Cerebellar nuclear complex (tissue), 1 donor: ENCODE measurements at places on chromosomes 11 and 22.
A peak's percentile ranks its signal among the peaks of the same experiment; 100 is the strongest.

GRCh38 chr11:100629671-100630070, 57.4 kb upstream of the ARHGAP42 start:
- no peak for DNase-seq

GRCh38 chr11:41118521-41118920, 340.9 kb downstream of the LRRC4C start:
- DNase-seq: no peak

DNA sequence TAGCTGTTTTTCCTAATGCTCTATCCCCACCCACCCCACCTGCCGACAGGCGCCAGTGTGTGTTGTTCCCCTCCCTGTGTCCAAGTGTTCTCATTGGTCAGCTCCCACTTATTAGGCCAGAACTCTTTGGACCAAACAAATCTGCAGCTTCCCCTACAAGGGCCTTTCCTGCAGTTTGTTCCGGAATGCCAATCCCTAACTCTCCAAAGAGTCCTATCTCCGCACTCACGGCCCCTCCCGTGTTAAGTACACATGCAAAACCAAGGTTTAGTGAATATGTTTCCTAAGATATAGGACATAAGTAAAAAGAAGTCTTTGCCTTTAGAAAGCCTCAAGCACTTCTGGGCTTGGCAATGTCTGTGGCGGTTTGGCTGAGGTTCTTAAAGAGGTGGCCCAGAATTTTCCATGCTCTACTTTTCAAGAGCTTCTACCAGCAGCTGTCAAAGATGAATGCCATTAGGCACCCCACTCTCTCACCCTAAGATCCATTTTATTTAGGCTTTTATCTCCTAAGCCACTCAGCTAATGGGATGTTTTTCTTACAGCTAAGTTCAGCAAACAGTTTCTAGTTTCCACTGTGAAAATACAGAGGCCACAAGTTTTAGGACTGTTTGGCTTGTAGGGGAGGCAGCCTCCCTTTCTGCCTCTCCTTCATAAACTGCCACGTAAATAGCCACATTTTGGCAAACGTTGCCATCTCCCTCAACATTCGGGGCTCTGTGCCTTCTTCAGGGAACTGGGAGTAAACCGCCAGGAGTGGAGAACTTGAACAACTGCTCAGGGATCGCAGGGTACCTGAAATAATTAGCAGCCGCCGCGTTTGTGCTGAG, 1.6 kb downstream of the CD59 start:
- DNase-seq: peak; percentile 61

GRCh38 chr11:16097543-16097942, 258.8 kb downstream of the SOX6 start:
- DNase-seq: no peak

GRCh38 chr11:31940371-31941037, 129.4 kb upstream of the PAX6 start:
- DNase-seq: no peak

DNA sequence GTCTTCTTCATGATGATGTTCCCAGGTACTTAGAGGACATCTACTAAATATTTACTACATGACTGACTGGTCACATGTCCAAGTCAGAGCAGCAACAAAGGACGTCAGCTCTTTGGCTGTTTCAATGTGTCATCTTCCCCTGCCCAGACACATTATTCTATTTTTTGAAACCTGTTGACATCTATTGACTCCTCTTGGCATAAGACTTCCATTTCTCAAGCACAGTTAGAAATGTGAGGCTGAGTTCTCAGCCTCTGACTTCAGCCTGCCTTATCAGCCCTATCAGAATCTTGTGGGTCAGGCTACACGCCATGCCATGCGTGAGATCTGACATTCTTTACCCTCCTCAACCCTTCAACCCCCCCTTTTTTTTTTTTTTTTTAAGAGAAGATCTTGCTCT, 63.8 kb downstream of the SC5D start:
- no peak for DNase-seq

DNA sequence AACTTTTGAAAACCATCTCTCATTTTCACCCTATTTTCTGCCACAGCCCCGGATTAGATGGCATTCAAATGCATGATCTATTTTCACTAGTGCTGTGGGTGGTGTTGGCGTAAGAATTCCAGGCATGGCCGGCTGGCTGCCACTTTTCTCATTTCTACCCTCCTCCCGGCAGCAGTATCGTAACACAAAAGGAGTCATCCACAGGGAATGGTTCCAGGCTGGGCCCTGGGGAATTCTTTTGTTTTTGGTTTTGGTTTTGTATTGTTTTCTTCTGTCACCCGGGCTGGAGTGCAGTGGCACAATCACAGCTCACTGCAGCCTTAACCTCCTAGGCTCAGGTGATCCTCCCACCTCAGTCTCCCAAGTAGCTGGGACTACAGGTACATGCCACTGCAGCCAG, 13.8 kb downstream of the JAML start:
- no peak for DNase-seq

GRCh38 chr11:118364956-118365615, 5.7 kb downstream of the UBE4A start:
- peak; percentile 87 for DNase-seq

DNA sequence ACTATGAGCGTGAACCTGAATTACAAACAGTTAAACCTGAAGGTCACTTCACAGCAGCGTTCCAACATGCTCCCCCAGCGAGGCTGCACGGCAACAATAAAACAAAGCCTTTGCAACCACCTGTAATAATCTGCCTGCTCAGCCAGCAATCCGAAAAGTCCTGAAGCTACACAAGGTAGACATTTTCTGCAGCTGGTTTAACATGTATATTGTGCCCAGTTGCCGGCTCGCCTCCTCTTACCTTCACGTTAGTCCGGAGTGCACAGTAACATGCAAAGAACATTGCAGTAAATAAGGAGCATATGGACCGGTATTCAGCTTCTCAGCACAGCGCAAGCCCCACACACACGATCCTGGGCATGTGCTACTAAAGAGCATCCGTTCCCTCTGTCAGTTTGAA, 704.3 kb downstream of the DLG2 start:
- no peak for DNase-seq

DNA sequence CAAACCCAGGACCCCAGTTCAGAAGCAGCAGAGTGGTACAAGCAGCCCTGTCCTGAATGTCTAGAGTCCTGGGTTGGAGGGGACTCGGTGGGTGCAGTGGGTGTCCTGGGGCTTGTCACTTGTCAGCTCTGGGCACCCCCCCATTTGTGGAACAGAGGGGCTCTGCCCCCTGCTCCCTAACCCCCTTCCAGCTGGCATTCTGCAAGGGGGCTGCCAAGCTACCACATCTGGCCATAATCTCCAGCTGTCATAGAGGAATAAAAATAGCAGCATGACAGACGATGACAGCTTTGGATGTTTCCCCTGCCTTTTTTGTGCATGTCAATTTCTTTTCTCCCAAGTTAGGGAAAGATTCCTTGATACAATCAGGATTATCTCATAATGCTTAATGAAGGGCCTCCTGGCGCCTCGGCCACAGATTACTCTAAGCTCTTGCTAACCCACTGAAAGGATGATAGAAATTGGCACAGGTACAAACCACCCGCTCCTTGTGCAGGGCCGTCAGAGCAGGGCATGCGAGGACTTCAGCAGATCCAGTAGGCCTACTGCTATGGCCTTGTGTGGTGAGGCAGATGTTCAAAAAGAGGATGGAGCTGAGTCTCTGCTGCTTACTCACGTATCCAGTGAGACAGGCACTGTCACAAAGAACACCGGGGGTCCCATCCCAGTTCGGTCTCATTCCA, 83.0 kb downstream of the ISX start:
- DNase-seq: no peak

GRCh38 chr11:116333001-116333535, 439.7 kb downstream of the BUD13 start:
- no peak for DNase-seq

- DNase-seq: no peak
Measured at GRCh38 chr11:70323806-70324205, 53.3 kb downstream of the PPFIA1 start.

DNA sequence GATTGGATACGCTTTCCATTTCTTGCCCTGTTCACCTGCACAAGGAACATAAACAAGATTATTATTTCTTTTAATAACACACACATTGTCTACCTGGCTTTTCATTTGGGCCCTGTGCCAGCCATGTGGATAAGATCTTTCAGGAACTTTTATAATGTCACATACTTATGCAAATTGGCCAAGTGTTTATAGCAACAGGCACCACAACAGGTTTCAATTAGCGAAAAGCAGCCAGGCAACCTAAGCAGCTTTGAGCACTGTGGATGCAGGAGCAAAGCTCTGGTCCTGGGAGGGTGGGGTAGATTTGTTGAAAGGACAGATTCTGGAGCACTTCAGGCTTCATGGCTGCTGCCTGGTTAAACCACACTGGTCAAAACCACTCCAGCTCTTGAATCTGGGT, 217.4 kb downstream of the BARX2 start:
- DNase-seq: no peak

DNA sequence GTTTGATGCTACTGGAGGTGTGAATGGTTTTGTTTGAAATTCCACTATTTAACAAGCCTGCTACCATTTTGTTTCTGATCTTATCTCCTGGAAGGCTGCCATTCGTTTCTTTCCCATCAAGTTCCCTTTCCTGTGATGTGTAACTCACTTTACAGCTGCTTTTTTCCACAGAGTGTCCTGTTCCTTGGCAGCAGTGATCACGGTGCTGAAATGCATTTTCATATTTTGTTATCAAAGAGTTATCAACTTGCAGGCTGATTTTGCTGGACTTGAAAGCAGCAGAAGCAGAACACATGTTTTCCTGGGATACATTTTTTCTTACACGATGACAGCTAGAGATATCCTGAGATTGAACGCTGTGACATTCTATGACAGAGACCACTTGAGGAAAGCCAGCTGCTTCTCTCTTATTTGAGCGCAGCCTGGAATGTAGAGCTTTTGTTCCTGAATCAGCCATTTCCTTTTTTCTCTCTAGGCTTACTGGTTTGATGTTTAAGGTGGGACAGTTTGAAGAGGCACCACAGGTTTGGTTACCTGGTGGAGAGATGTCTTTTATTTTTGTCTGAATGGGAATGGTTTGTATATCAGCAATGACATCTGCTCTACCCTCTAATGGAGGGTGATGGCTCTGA, 34.7 kb downstream of the PRR14L start:
- no peak for DNase-seq

DNA sequence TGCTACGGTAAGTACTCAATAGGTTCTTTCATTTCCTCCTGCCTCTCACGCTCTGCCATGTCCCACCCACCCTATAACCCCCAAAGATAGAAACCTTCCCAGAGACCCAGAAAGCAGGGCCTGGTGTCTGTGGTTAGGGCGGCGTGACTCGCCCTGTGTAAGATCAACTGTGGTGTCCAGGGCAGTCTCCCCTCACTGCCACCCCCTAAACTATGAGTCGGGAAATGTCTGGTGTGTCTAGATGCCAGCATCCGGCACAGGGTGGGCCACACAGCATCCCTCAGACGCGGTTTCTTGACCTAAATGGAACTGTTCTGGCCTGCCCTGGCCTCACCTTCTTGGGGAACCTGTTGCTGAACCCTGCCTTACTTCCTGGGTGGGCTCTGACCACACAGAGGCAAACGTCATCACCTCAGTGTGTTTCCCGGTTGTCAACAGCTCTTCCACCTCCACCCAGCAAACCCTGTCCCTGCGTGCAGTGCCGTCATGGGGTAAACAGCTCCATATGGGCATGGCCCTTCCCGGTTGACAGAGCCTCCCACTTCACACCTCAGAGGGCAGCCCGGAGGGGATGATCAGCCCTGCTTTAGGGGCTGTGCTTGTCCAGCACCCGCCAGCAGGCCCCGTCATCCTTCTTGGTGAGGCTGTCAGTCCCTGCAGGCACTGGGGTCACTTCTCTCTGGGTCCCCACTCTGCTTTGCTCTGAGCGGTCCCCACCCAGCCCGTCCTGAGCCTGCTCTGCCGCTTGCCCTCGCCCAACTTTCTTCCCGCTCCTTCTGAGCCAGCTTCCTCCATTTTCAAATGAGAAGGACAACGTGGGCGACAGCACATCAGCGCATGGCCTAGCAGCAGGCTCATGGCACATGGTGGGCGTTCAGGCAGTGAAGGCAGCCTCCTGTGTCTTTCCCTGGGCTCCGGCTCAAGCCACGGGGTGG, 6.0 kb downstream of the WNT11 start:
- no peak for DNase-seq

DNA sequence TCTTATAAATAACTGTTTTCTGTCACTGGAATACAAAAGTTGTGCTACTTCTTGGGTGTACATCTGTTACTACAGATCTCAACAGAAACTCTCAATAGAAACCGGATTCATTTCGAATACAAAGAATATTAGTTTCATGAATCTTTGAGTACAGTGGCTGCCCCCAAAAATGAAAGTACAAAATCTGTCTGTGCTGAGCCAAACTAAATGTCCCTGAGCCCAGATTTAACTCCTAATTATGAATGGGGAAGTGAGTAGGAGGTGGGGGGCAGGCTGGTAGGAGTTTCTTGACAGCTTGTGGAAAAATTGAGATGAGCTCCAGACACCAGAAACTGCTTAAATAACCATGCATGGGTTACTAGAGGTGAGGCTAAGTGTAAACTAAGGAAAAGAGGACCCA, 41.6 kb downstream of the PITPNB start:
- no peak for DNase-seq

GRCh38 chr11:95229199-95229992, 1.6 kb downstream of the SESN3 start:
- peak; percentile 18 for DNase-seq

GRCh38 chr11:118928101-118928869, 2.6 kb upstream of the BCL9L start:
- DNase-seq: peak; percentile 85

GRCh38 chr11:63879598-63880402, 37.2 kb downstream of the RCOR2 start:
- DNase-seq: no peak

DNA sequence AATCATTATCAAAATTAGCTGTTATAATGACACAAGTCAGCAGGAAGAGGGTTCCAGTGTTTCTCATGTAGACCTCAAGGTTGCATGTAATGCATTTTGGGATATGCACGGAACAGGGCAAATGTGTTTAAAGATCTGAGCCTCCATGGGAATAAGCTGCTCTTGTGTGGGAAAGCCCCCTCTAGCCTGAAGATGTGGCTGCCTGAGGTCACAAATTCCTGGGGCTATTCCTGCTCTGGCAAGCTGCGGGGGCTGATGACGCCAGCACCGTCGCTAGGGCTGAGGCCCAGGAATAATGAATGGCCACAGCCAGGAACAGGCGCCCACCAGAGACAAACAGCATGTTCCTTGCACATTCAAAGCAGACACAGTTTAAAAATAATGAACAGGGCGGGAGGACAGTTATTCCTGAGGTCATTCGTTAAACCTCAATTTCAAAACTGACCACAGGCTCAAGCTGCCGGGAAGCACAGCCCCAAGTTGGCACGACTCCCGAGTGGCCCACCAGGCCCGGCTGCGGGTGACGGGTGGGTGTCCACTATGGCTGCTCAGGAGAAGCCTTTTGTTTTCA, 11.7 kb downstream of the OSBPL5 start:
- DNase-seq: no peak
